ENCODE measurements at places on chromosomes 3 and 15.
A peak's percentile ranks its signal among the peaks of the same experiment; 100 is the strongest.

DNA sequence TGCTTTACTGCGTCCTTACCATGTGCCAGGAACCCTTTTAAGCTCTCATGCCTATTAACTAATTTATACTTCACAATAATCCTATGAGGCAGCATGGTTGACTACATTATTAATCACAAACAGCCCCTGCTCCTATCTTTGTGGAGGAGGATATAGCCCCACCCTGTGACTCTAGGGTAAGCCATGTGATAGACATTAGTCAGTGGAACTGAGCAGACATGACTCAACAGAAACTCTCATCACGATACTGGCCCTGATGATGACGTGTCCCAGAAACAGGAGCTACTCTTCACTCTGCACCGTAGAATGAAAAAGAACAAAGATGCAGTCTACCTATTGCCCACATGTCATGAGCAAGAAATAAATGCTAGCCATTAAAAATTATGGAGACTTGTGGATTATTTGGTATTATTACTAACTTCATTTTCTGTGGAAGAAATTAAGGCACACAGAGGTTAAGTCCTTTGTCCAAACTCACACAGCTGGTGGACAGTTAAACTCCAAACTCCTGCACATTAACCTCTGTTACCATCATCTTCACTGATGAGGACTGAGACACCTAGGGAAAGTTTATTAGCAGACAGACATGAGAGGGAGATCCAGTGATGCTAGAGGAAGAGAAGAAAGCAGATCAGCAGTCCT lies 51.2 kb downstream of the CFAP20DC start:
- H3K4me3 ChIP-seq: no peak overlapping the region
- no peak overlapping the region for H3K27ac ChIP-seq
- H3K27me3 ChIP-seq: no peaks in the 10 kb centered on the region
- no peaks in the 10 kb centered on the region for H3K4me1 ChIP-seq

DNA sequence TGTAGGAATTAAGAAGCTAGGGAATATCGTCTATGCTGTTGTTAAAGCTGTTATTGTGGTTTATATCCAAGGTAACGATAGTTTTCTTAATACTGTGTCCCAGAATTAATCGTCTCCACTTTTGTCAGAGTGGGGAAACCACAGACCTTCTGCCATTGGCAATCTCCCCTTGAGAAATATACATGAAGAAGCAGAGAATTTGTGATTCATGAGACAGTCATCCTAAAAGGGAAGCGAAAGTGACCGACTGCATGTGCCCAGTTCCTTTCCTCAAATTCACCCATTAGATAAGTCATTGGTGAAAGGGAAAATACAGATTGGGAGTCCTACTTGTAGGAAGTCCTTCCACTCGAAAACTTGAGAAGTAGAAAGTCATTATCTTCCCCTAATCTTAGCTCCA lies 26.6 kb downstream of the DIPK2A start:
- no peaks in the 10 kb centered on the region for H3K36me3 ChIP-seq
- no peak for DNase-seq
- no peaks in the 10 kb centered on the region for H3K27me3 ChIP-seq

DNA sequence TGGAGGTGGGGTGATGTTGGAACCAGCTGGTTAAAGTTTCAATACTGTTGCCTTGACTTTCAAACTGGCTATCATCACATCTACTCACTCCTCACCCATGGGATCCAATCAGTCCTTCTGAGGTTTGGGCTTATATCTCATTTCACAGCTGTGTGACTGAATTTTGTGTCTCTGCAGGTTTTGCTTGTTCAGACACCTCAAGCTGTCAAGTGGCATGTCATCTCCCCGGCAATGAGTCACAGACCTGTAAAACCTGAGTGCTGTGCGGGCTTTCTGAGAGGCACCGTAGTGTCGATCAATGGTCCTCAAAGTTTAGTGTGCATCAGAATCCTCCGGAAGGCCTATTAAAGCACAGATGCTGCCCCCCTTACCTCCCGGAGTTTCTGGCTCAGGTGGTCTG lies 86.4 kb upstream of the RORA start:
- no peak overlapping the region for H3K27ac ChIP-seq
- no peak for DNase-seq
- H3K27me3 ChIP-seq: no peaks in the 10 kb centered on the region
- H3K4me3 ChIP-seq: no peak overlapping the region

DNA sequence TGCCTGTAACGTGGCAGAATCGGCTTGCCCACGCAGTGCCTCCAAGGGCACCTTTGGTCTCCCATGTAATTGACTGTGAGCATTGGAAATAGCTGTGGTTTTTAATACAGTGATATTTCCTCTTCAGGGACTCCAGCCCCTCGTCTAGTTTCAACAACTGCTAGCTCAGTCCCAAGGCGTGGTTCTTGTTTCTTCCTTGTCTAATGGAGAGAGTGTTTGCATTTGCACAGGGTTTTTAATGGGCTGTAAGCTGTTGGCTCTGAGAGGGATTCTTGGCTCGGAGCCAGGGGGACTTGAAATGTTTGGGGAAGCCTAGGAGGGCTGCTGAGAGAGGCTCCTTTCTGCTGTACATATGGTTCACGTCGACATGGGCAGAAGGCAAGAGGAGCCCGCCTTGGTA lies 86.2 kb downstream of the THSD4 start:
- no peak overlapping the region for H3K4me3 ChIP-seq
- no peak for DNase-seq
- H3K4me1 ChIP-seq: peaks cover 36% of the 10 kb centered on the region

- no peaks in the 10 kb centered on the region for H3K27me3 ChIP-seq
- DNase-seq: no peak
- no peak overlapping the region for H3K27ac ChIP-seq
- no peaks in the 10 kb centered on the region for H3K36me3 ChIP-seq
Measured at GRCh38 chr3:14093831-14094230, 30.8 kb downstream of the CHCHD4 start.

DNA sequence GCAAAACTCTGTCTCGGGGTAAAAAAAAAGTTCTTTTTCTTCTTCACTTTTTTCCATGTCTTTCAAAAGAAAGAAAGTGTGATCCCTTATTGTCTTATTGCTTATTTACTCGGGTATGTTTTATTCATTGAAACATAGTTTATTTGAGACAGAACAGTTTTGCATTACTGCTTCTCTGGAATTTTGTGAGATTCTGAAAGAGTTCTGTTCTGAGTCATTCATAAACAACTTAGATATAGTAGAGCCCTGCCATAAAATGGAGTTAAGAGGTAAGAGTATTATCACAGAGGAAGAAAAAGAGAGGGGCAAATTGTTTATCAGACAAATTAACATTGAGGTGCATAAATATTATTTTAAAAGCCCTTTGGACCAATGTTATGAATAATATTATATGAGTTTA lies 522.2 kb downstream of the ROBO2 start:
- no peak for DNase-seq
- H3K4me3 ChIP-seq: no peak overlapping the region
- no peaks in the 10 kb centered on the region for H3K36me3 ChIP-seq
- no peaks in the 10 kb centered on the region for H3K27me3 ChIP-seq

- no peak overlapping the region for H3K4me3 ChIP-seq
- H3K4me1 ChIP-seq: no peaks in the 10 kb centered on the region
- H3K27ac ChIP-seq: no peak overlapping the region
- H3K36me3 ChIP-seq: peaks cover 30% of the 10 kb centered on the region
Measured at GRCh38 chr3:161231861-161232260, 10.8 kb downstream of the NMD3 start.

DNA sequence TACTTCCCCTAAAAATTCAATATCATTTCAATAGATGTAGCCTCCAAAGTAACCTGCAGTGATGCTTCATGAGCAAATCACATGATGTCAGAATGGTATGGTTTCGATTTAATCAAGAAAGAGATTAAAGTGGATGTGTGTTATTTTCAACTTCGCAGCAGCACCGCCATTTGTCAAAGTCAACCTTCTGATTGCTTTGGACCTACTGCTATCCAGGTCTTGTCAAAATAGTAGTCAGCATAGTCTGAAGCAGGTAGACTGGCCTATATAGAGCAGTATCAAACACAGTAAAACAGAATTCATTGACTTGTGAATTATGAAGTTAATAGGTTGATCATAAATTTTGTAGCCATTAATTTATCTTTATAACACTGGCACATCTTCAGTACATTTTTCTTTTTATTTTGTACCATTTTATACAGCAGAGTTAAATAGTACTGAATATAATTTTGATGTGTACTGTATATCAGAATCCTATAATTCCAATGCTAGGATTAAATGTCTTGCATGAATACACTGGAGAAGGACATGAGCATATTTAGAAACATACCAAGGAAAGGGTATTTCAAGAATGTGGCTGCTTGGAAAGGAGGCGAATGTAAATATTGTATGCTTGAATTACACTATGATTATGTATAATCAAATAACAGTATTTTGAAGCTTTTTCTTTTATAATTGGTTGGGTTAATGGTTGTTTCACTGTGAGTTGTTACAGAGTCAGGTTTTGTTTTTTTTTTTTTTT lies 79.6 kb downstream of the CDIN1 start:
- H3K27me3 ChIP-seq: no peaks in the 10 kb centered on the region
- H3K36me3 ChIP-seq: no peaks in the 10 kb centered on the region
- no peak overlapping the region for H3K4me3 ChIP-seq
- no peak overlapping the region for H3K27ac ChIP-seq
- H3K4me1 ChIP-seq: no peaks in the 10 kb centered on the region

- H3K27me3 ChIP-seq: no peaks in the 10 kb centered on the region
- no peaks in the 10 kb centered on the region for H3K4me1 ChIP-seq
- DNase-seq: peak; percentile 28
- H3K27ac ChIP-seq: no peak overlapping the region
- no peak overlapping the region for H3K4me3 ChIP-seq
Measured at GRCh38 chr3:38297947-38298711, 16.0 kb downstream of the SLC22A14 start.

- no peaks in the 10 kb centered on the region for H3K36me3 ChIP-seq
- no peak overlapping the region for H3K4me3 ChIP-seq
- H3K4me1 ChIP-seq: peaks cover 17% of the 10 kb centered on the region
- DNase-seq: no peak
- no peaks in the 10 kb centered on the region for H3K27me3 ChIP-seq
Measured at GRCh38 chr3:57815036-57815435, 58.9 kb downstream of the SLMAP start.

DNA sequence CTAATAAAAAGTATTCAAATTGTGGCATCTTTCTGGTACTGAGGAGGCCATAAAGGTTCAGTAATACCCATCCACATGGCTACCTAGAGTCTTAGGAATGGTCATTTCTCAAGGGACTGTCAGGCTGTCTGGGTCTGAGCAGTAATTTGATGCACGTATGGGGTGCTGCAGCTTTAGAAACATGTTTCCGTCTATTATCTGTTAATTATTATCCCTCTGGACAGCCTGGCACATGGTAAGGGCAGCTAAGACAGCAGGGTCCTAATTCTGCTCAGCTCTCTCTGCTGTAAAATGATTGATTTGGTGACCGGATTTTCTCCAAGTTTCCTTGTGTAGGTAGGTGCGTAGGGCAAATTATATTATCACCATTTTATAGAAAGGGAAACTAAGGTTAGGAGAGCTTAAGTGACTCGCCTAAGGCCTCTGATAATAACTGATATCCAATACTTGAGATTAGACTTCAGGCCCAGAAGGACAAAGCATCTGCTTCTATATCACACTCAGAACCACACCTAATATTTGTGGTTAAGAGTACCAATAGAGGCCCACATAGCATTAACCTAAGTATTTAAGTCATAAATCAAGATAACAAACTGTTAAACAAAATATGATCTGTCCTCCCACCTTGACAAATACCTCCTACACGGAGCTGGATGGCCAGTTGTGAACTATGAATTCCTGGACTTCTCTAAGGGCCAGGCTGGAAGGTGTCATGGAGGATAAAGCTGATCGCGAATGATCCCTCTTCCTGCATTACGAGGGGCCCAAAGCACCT lies 2.9 kb upstream of the RAP2B start:
- no peak for DNase-seq
- peaks cover 3% of the 10 kb centered on the region for H3K4me1 ChIP-seq

DNA sequence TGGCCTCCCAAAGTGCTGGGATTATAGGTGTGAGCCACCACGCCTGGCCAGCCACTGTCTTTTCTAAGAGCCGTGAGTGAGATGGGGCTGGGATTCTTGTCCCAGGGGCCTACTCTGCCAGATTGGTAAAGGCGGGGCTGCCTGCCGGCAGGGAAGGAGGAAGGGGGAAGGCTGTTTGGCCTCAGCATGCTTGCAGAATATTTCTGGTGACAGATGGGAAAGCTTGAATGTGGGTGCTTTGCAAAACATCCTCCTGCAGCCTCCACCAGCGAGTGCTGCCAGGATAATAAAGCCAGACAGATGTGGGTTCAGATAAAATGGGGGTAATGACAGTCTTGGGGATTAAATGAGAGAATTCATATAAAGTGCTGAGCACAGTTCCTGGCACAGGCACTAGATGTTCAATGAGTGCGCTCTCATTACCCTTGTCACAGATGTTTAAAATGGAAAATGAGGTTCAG lies 19.8 kb upstream of the ACOX2 start:
- H3K4me1 ChIP-seq: peaks cover 4% of the 10 kb centered on the region
- no peak for DNase-seq
- H3K4me3 ChIP-seq: no peak overlapping the region
- no peaks in the 10 kb centered on the region for H3K36me3 ChIP-seq
- no peaks in the 10 kb centered on the region for H3K27me3 ChIP-seq

GRCh38 chr3:180048103-180048502 lies 11.4 kb upstream of the PEX5L start:
- no peaks in the 10 kb centered on the region for H3K27me3 ChIP-seq
- no peaks in the 10 kb centered on the region for H3K36me3 ChIP-seq
- no peaks in the 10 kb centered on the region for H3K4me1 ChIP-seq
- DNase-seq: no peak
- H3K27ac ChIP-seq: no peak overlapping the region

- peak within 1 kb of the TSS; percentile 82 for H3K4me3 ChIP-seq
- DNase-seq: peak; percentile 80
- H3K27me3 ChIP-seq: peaks cover 14% of the 10 kb centered on the region
- peaks cover 7% of the 10 kb centered on the region for H3K36me3 ChIP-seq
Measured at GRCh38 chr3:184361532-184361931, at the start of the genes CLCN2 and POLR2H. Gene CLCN2 (minus strand): TSS chr3:184361605. CDS start chr3:184361479, 126 bp downstream. Gene POLR2H (plus strand): TSS chr3:184361710. CDS start chr3:184363493, 1,783 bp downstream.

- no peak for DNase-seq
- H3K27ac ChIP-seq: no peak overlapping the region
- no peak overlapping the region for H3K4me3 ChIP-seq
- no peaks in the 10 kb centered on the region for H3K36me3 ChIP-seq
- H3K4me1 ChIP-seq: peaks cover 16% of the 10 kb centered on the region
Measured at GRCh38 chr3:171190668-171191067, 164.1 kb upstream of the SLC2A2 start.

- no peaks in the 10 kb centered on the region for H3K27me3 ChIP-seq
- peak overlapping the region; percentile 62 for H3K27ac ChIP-seq
- peak; percentile 29 for DNase-seq
- peaks cover 29% of the 10 kb centered on the region for H3K4me1 ChIP-seq
Measured at GRCh38 chr15:56968821-56969220, 50.4 kb downstream of the TCF12 start.

All from GM23338 (cell line).